ENCODE measurements at places on chromosomes 3 and 15.

DNA sequence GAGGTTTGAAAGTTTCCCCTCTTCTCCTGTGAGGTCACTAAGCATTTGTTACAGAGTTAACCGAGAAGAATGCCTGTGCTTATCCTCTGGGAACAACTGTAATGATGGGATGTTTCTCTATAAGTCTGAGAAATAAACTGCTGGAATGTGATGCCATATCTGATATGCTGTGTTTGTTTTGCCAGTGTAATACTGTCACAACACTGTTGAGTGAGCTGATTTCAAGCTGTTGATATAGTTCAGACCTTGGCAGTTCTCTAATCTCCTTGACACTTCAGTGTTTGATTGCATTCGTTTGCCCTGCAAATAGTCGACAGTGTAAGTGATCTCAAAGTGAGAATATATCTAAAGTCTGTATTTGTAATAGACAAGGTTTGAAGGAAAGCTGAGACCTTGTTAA is 73.3 kb downstream of the PTPRG start:
- no peak for DNase-seq

DNA sequence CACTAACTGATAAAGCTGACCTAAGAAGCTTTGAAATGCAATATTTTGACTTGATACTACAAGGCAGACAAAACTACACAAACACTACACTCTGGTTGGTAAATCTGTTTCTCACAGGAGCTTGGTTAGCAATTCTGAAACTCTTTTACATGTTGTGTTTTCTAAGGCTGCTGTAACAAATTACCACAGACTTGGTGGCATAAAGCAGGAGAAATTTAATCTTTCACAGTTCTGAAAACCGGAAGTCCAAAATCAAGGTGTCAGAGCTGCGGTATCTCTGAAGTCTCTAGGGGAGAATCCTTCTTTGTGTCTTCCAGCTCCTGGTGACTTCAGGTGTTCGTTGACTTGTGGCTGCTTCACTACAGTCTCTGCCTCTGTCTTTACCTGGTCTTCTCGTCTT is 12.9 kb upstream of the PFN2 start:
- no peak for DNase-seq

- DNase-seq, result no peak
Measured at GRCh38 chr3:148464246-148464645, 233.5 kb upstream of the AGTR1 start.

GRCh38 chr3:185846037-185846436 is 21.2 kb upstream of the IGF2BP2 start:
- DNase-seq, result no peak

Data from activated CD4-positive, alpha-beta T cell treated with anti-CD3 and anti-CD28 coated beads for 36 hours (primary cell).